ENCODE measurements at places on chromosomes 12 and 14.

- DNase-seq, result no peak
Measured at GRCh38 chr14:104938436-104938835, 13.8 kb downstream of the PLD4 start.

DNA sequence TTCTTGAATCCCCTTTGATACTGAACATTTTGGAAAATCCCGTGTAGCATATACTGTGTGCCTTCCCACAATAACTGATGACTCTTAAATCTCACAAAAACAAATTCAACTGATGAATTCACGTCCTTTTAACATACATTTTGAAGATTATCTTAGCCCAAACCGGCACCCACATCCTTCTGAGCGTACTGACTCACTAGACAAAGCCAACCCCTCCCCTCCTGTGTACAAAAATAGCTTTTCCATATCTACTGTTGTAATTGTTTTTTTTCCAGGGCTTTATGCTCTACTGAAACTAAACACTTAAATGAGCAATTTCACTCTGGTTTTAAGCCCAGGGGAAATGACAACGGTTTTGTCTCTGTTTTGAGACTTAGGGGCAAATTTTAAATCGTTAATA is 109.4 kb upstream of the ATF7IP start:
- DNase-seq, result no peak

DNA sequence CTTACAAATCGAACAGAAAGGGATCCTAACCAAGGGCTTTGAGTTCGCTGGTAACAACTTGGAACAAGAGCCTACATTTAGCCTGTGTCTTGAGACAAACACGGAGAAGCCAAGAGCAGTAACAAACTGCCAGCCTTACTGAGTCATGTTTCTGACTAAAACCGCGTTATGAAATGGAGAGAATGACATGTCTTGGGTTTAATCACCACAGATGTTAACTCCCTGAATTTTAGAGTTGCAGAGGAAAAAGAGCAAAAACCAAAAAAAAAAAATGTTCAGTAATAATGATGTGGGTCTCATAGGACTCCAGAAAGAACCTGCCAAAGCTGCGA is 1.0 kb downstream of the BLTP3B start:
- no peak for DNase-seq

- no peak for DNase-seq
Measured at GRCh38 chr14:42480255-42480654, 873.6 kb downstream of the LRFN5 start.

- DNase-seq, result no peak
Measured at GRCh38 chr12:123121670-123122069, 29.2 kb downstream of the PITPNM2 start.

DNA sequence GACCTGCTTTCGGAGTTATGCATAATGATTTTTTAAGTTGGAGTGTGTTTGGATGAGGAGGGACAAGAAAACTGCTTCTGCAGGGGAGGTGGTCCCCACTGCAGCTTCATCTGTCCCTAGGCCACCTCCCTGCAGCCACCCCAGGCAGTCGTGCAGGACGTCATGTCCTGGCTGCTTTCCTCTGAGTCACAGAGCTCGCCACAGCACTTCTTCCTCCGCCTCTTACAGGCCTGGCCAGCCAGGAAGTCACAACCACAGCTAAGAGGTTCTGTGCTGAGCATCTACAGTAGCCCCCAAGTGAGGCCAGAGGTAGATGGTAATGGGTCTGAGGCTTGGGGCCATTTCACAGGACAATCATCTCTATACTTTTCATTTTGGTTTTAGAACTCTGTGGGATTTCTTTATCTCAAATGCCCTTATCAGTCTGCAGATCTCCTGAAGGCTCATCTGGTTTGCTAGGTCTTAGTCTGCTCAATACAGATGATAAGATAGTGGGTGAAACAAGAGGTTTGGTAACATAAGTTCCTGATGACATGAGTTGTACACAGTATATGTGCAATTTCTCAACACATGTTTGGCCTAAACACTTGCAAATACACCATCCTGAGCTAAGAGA is 106.4 kb downstream of the ARF6 start:
- DNase-seq, result peak; percentile 60

- DNase-seq, result no peak
Measured at GRCh38 chr12:100058482-100059029, 73.8 kb upstream of the ANKS1B start.

DNA sequence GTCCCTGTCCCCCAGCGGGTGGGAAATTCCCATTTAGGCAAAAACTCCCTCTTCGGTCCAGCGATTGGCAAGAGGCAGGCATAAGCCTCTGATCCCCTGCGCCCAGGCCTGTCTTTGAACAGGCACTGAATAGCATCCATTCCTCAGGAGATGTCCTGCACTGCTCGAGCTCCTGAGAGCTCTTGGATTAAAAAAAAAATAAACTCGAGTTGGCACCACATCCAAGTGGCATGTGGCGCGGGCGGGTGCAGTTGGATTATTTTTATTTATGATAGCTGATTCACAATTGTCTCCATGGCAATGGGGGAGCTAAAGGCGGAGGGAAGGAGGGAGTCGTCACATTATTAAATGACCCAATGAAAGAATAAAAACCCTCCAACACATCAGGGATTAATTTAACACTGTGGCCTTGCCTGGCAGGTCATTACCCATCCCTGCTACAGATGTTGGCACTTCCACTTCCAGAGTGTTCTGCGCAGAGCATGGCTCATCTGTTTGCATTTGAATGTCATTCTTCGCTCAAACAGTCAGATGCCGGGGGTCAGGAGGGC is 207.2 kb downstream of the AACS start:
- DNase-seq, result no peak
